Left colon (tissue), 2 donors: ENCODE measurements at places on chromosomes 4 and X. TPM values are rescaled to one million over a fixed set of nuclear protein-coding genes. Genes with fewer than 3 reads are reported as not detected.

UCP1 gene
- not detected for total RNA-seq

TBX22 gene
- not detected for total RNA-seq

FGFBP1 gene
- 82.8 TPM for total RNA-seq

GYG2 gene
- 23.4 TPM for total RNA-seq

PORCN gene
- total RNA-seq: 5.8 TPM

BEX1 gene
- 1.6 TPM for total RNA-seq

TEX13B gene
- not detected for total RNA-seq

SPATA18 gene
- total RNA-seq: 11.0 TPM

PDE6B gene
- 1.4 TPM for total RNA-seq

PSMD10 gene
- total RNA-seq: 31.4 TPM

CT45A5 gene
- total RNA-seq: not detected

NPY2R gene
- total RNA-seq: 1.6 TPM

ATP1B4 gene
- not detected for total RNA-seq

ACSL1 gene
- 41.2 TPM for total RNA-seq

DNA sequence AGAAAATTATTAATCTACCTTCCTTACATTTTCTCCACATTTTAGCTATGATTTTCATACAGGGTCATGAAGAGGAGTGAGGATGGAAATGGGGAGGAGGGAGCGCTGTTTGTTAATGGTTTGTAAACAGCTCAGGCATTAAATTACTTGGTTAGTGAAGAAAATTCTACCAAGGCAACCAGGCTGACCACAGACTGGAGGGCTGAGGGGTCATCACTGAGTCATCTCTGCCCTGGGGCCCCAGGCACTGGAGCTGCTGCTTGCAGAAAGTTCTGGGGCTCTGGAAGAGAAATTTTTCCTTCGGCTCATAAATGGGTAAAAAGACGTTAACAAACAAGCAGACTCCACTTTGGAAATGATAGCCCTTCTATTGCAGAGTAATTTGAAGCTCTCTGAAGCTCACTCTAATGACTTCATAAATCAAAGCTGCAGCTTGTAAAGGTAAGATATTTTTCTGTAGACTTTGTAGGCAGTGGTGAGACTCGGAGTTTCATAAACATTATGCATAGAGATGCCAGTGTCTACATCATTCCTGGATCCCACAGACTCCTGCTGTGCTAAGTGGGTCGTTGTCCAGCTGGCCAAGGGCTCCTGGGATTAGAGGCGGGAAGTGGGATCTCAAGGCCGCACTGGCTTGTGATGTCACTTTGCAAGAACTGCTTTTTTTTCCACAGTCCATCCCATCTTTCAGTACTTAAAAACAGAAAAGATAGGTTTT lies 159.6 kb downstream of the PTTG2 start:
- no peak for DNase-seq

- DNase-seq: no peak
Measured at GRCh38 chr4:77082886-77083608, 7.3 kb upstream of the CCNI start.

GRCh38 chr4:6972911-6973310 lies 63.3 kb downstream of the TBC1D14 start:
- no peak for DNase-seq

GRCh38 chrX:140815868-140816267 lies 106.3 kb downstream of the LINC00632 start:
- no peak for DNase-seq

DNA sequence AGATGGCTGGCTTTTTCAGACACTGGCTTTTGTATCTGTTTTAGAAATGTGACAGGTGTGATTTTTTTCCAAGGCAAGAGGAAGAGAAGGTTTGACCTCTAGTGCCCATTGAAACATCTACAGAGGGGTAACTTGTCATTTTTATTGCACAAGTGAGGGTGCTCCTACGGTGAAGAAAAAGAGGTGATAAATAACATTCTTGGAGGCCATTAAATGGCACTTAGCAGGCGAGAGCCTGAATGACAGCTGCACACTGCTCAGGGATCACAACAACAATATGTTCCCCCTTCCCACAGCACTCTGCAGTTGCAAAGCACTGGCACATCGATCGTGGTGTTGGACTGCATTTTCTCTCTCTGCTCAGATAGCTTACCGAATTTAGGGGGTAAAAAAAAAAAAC lies 22.9 kb downstream of the FAM184B start:
- no peak for DNase-seq

GRCh38 chrX:39491548-39492297 lies 606.0 kb downstream of the BCOR start:
- peak; percentile 37 for DNase-seq

DNA sequence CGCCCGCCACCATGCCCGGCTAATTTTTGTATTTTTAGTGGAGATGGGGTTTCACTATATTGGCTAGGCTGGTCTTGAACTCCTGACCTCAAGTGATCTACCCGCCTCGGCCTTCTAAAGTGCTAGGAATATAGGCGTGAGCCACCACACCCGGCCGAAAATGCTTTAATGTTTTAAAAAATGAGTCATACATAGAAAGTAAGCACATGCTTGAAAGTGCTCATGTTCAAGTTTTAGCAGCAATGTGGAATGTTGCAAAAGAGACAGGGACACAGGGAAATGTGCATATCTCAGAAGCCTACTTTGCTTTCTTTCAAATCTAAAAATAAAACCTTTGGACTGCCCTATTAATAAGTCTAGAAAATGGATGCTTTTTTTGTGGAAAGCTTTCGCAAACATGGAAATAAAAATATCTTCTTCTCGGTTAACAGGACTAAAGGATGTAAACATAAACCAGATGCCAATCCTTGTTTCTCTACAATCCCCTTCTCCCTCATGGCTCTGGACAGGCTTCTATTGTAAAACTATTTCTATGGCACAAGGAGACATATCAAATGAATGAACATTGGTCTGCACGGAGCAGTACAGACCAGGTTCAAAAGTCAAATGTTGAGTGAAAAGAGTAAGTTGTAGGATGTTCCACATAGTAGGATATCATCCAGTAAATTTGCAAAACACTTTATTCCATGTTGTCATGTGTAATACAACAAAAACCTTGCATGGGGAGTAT lies 15.0 kb downstream of the MECP2 start:
- DNase-seq: no peak

DNA sequence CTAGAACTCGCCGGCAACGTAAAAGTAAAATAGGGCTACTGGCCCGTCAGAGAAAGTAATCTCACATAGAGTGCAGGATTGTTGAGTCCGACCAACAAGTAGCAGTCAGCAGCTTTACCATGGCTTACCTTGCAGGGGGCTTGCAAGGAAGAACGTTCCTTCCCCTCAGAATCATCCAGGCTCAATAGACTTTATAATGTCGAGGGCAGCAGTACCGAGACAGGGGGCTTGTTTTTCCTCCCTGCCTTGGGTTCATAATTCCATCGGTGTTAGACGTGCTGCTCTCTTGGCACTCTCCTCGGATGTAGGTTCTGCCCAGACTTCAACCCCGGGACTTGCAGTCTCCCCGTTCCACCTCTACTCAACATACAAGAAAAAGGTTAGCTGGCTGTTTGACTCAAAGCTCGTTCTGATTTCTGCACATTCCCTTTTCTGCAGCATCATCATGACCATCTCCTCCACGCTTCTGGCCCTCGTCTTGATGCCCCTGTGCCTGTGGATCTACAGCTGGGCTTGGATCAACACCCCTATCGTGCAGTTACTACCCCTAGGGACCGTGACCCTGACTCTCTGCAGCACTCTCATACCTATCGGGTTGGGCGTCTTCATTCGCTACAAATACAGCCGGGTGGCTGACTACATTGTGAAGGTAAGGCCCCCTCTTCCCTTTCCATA lies 1.5 kb downstream of the SLC10A4 start:
- DNase-seq: no peak

GRCh38 chr4:181959121-181959520 lies 284.1 kb upstream of the TENM3 start:
- DNase-seq: no peak

- DNase-seq: no peak
Measured at GRCh38 chr4:182337366-182337765, 94.2 kb downstream of the TENM3 start.

- no peak for DNase-seq
Measured at GRCh38 chr4:178037459-178038214, 595.4 kb upstream of the AGA start.

DNA sequence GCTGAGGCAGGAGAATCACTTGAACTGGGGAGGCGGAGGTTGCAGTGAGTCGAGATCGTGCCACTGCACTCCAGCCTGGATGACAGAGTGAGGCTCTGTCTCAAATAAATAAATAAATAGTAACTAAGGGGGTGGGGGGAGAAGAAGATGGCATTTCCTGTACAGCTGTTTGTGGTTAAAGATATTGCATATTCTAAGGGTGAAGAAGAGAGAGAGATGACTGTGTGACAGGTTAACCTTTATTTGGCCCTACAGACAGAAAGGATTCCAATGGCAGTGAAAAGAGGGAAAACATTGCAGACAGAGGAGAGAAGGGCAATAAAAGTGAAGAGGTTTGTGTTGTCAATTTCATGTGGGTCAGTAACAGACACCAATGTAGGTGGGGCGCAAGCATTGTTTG lies 9.4 kb downstream of the TASL start:
- DNase-seq: no peak

- DNase-seq: no peak
Measured at GRCh38 chr4:54913751-54914526, 211.5 kb downstream of the KDR start.

- DNase-seq: no peak
Measured at GRCh38 chrX:78075787-78076389, 28.2 kb upstream of the PGK1 start.

- no peak for DNase-seq
Measured at GRCh38 chr4:86975927-86976326, 41.1 kb downstream of the AFF1 start.

- DNase-seq: no peak
Measured at GRCh38 chr4:1519787-1520661, 113.8 kb upstream of the NKX1-1 start.

GRCh38 chrX:120125444-120125843 lies 9.7 kb upstream of the RHOXF1 start:
- no peak for DNase-seq

DNA sequence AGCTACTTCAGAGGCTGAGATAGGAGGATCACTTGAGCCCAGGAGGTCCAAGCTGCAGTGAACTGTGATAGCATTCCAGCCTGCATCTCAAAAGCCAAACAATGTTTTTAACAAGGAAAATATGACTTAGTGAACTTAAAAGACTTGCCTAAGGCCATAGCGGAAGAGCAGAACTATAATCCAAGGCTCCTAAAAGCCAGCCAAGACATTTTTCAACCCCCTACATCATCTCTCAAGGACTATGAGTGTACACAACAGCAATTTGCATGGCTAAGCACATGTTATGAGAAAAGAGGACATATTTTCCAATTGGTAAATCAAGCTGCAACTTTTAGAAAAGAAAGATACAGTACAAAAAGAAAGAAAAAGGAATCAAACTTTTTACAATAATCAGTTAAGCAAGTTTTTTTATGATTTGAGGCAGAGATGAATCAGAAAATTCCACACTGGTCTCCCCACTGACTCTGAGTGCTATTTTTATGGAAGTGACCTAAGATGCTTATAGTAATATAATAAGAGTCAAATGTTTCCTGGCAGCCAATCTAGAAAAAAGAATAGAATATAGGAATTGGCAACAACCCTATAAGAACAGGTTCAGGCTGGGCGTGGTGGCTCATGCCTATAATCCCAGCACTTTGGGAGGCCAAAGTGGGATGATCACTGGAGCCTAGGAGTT lies 9.8 kb upstream of the ACOT9 start:
- DNase-seq: no peak

GRCh38 chr4:159070742-159071141 lies 32.1 kb upstream of the RAPGEF2 start:
- no peak for DNase-seq

DNA sequence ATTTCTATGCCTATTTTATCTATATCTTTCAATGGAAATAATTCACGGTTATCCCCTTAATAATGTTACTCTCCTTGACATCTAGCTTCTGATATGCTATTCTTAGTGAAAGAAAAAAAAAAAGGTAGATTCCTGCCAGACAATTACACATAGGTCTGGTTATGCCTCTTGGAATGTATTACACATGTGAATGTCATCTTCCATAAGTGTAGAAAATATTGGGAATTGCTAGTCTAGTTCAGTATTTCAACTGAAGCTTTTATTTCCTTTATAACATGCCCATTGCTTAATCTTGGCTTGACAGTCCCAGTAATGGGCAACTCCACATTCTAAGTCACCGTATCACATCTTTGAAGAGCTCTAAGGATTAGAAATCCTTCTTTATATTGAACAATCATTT lies 25.4 kb upstream of the PPP1R2C start:
- no peak for DNase-seq

DNA sequence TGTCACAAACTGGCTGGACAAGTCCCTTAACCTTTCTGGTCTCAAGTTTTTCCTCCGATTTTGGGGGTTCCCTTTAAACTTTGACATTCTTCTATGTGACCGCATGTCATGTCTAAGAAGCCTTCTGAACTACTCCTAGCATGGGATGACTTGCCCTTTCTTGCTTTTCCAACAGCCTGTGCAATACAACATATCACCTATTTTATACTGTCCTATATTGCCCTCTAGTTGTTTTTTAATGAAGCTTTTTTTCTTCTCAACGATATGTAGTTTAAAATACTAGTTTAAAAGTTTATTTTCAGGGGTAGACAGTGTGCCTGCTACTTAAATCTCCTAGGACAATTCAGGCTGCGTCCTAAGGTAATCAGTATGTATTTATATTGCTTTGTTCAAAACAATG lies 1.0 kb upstream of the IGBP1 start:
- DNase-seq: no peak

DNA sequence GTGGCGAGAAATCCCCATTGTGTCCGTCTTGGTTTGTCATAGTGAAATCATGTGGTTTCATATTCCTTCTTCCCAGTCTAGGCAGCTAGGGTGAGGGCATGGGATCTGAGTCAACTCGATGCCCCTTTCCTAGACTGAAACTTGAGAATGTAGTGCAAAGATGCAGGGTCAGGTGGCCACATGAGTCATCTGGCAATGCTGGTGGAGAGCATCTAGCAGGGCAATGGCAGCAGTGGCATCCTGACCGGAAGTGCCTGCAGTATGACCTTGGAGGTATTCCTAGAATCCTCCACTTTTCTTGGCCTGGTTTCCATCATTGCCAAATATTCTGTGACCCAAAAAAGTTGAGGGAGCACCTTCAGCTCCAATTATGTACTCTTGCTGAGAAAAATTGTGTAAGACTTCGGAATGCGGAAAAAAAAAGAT lies 39.1 kb upstream of the TMEM184C start:
- no peak for DNase-seq

DNA sequence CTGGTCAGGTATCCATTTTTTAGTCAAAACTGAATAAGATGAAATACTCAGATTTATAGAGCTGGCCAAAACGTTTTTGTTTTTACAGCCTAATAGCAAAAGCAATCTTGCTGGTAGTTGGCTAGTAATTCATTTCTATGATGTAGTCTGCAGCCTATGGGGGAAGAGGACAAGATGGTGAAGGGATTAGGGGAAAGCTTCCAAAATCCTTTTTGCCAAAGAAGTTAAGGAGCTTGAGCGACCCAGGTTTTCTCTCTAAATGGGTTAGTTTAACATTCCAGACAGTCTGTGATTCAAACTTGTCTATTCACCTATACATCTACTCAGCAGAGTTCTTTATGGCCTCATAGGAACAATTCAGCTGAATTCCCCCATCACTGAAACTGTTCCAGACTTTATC lies 89.8 kb upstream of the SPRY1 start:
- no peak for DNase-seq

- no peak for DNase-seq
Measured at GRCh38 chrX:7620560-7620959, 222.4 kb upstream of the VCX start.
